Suppressor macrophage (primary cell): ENCODE measurements at places on chromosomes 1 and 21.

- no peak for DNase-seq
These were observed 114.0 kb upstream of the TSPAN2 start for GRCh38 chr1:115203287-115203686.

DNA sequence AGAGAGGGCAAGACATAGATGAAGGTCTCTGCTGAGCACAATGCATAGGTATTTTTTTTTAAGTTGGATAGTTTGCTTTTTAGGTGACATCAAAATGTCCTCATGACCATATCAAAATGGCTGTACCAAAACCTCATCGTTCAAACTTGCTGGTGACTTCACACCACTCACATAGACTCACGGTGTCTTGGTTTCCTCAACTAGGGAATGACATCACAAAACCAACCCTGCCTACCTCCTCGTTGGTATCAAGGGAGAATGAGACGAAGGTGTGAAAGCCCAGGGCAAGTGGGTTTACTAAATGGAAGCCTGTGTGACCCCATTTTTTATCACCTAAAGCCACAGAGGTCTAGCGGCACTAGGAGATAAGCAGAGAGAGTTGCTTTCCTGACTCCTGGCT is 1.6 kb downstream of the PIGR start:
- no peak for DNase-seq

- no peak for DNase-seq
These were observed 8.5 kb downstream of the PDZK1IP1 start for GRCh38 chr1:47181095-47181954.

- DNase-seq: no peak
These were observed 804.6 kb upstream of the ADGRL4 start for GRCh38 chr1:79811173-79811572.

GRCh38 chr1:231606712-231607111 is 19.9 kb upstream of the DISC1 start:
- no peak for DNase-seq

DNA sequence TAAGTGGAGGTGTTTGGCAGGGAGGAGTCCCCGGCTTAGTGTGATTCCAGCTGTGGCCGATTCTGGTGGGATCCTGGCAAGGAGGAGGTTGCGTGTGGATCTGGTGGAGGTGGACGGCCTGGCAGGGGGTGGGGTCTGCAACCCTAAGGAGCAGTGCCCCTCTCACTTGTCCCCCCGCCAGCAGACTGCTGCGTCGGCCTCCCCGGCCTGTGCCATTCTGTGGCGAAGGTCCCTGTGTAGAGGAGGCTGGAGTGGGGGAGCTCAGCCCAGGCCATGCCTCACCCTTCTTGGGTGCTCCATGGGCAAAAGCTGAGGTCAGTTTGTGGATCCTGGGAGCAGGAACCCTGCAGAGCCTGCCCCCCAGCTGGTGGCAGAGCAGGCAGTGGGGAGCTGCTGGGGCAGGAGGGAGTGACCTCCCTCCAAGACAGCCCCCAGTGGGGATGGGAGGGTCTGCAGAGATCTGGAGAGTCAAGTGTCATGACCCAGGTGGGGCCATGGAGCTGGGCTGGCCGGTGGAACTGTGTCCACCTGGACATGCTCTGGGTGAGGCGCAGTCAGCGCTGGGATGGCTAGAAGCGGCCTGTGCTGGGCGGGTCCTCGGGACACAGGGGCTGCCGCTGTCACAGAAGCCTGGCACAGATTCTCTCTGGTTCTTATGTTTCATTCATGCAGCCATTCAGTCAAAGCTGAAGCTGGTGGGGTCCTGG is 5.3 kb downstream of the MIB2 start:
- DNase-seq: no peak

DNA sequence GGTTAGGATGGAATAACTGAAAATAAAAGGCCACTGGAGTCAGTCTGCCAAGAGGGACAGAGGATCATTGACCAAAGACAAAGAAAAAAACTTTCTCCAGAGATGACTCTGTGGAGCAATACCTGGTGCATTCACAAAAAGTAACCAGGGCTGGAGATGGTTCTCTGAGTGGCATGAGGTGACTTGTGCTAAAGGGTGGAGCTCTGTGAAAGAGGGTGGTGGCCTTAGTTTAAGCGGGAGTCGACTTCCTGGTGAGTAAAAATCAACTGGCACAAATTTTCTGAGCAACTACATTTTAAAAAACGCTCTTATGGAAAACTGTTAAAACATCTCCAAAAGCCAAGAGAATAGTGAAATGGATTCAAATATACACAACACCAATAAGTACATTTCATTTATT is 10.0 kb downstream of the NHLH2 start:
- DNase-seq: no peak
